ENCODE measurements at places on chromosomes 4 and X.

DNA sequence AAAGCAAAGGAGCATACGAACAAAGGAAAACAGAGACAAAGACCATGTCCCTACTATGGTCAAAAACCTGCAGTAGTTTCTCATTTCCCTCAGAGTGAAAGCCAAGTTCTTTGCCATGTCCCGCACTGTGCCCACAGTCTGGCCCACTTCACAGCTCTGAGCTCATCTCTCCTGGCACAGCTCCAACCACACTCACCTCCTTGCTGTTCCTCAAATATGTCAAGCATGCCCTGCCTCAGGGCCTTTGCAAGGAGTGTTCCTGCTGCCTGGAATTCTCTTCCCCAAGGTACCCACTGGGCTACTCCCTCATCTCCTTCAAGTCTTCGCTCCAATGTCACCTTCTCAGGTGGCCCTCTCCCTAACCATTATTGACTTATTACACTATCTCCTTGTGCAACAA lies 72.1 kb downstream of the COX18 start:
- DNase-seq, result no peak

DNA sequence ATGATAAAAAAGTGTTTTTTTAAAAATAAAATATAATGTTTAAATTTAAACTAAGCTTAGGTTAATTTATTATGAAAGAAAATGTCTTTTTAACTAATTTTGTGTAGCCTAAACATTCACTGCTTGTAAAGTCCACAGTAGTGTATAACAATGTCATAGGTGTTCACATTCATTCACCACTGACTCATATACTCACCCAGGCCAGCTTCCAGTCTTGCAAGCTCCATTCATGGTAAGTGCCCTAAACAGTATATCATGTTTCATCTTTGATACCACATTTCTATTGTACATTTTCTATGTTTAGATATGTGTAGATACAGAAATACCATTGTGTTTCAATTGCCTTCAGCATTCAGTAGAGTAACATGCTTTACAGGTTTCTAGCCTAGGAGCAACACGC lies 530.3 kb downstream of the EPHA5 start:
- DNase-seq, result no peak

- no peak for DNase-seq
Measured at GRCh38 chr4:2948895-2949781, 14.1 kb downstream of the NOP14 start.

GRCh38 chr4:113478032-113478431 lies 283.5 kb downstream of the CAMK2D start:
- no peak for DNase-seq

- DNase-seq, result no peak
Measured at GRCh38 chr4:89344571-89344970, 37.0 kb upstream of the GPRIN3 start.

DNA sequence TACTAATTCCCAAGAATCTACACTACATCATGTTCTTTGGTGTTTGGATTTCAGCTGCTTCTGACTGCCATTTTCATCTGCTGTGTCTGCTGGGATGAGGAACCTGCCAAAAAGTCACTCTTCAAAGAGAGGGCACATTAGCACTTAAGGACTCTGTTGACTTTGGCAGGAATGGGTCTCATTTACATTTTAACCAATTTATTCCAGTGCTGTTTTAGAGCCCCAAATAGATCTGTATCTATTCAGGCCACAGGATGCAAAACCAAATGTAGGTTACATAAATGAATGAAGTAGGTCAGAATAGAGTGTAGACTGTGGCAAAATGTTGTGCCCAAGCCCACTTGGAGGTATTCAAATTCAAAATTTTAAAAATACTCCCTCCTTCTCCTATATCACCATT lies 14.4 kb downstream of the TXK start:
- no peak for DNase-seq

GRCh38 chr4:141348125-141348524 lies 127.4 kb downstream of the ZNF330 start:
- DNase-seq, result no peak

DNA sequence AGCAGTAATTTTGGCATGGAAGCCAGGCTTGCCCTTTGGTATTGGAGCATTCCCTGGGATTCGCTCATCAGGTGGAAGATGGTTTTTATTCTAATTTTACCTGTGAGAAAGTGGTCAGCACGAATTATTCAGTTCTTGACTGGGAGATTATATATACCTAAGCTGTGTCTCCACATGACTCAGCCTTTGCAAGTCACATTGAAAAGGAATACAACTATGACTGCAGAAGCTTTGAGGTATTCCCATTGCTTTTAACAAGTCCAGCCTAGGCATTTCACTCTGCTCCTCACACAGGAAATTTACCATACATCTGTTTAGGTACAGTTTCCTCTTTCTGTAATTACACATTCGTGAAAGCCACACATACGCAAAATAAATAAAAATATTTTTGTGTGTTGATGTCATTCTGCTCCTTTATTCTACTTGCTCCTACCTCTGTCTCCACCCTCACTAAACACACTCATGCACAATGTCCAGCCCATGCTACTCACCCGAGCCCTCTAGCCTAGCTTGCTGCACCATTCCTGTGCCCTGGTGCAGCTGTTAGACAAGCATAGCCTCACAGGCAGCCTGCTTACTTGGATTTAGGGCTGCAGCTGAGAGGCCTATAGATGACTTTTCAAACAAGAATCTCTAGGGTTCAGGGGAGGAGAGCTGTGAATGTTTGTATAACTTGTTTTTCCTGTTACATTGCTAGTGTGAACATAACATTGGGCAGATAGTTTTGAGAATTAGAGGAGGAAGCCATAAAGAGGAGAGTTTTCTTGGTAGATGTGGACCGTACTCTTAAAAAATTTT lies 504.4 kb upstream of the FAT1 start:
- no peak for DNase-seq

DNA sequence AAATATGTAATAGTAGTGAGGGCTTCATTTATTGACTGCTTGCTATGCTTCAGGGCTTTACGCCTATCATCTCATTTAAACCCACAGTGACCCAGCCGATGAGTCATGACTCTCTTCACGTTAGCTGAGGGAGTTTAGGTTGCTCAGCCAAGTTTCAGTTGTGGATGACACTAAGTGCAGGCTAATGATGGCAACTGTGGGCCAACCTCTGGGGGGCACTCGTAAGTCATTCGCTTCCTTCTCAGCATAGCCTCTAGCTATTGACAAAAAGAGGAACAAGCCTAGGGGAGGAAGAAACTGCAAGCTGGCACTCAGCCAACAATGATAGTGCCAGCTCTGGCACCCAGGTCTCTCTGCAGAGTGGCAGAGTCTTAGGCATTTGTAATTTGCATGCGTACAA lies 325.0 kb downstream of the ARHGAP10 start:
- DNase-seq, result peak; percentile 53

- no peak for DNase-seq
Measured at GRCh38 chr4:172042714-172043114, 229.5 kb downstream of the GALNTL6 start.

DNA sequence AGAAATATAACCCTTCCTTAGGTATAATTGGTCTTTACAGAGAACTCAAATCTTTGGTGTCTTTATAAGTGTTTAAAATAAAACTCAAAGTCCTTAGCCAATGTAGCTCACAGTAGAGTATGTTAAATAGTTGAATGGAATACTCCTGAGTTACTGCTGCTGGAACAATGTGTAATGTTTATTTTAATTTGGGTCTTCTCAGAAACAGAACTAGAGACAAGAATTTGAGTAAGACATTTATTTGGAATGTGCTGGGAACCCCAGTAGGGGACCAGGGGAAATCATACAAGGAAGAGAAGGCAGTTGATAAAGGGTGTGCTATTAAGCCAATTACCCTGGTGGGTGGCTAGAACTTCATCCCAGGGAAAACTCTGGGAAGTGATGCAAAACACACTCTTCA lies 240.4 kb upstream of the LDB2 start:
- DNase-seq, result no peak

GRCh38 chr4:139783741-139784484 lies 118.3 kb downstream of the MGST2 start:
- DNase-seq, result no peak

GRCh38 chr4:73894001-73894400 lies 24.8 kb downstream of the CXCL1 start:
- no peak for DNase-seq

DNA sequence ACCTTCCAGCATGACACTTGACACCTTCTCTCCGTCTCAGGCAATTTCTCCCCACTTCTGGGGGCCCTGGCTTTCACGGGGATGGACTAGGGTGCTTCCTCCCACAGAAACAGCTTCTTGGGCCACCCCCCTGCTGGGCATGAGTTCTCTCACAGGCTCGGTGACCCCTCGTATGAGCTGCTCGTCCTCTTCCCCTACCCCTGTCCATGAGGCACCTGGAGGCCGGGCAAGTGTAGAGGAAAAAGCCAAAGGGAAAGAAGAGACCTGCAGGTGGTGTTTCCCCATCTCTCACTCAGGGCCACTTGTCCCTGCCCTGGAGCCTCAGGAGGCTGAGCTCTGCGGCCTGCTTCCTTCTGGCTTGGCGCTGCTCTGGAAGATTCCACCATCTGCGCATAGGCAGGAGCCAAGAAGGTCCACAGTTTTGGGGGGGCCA lies 1.9 kb upstream of the RGS12 start:
- DNase-seq, result no peak

- DNase-seq, result no peak
Measured at GRCh38 chr4:73053076-73053475, 16.4 kb downstream of the COX18 start.

DNA sequence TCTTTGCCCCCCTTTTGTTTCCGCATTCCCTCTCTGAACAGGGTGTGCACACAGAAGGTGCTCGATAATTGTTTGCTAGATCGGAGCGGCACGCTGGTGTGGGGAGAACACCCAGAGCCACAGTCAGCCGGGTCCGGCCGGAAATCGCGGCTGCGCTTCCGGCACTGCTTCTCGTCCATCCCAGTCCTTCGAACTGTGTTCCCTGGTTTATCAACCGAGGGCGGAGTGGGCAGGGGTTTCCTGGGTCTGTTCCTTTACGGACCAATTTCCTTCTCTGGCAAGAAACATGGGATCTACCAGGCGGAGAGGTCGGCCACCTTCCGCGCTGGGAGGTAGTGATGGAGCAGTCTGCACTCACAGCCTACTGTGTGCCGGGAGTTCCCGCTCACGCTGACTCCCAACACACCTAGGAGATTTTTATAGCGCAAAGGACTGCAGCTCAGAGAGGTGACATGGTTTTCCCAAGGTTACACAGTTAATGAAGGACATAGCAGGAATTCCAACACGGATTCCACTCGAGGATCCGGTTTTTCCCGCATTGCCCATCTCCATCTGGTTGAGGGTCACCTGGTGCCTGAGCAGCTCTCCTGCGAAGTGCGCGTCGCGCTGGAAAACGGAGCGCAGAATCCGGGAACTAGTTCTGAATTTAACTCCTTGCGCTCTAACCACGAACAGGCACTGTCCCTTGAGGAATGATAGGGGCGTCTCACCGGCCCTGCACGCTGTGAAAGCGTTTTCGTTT lies 6.8 kb downstream of the MSX1 start:
- no peak for DNase-seq

DNA sequence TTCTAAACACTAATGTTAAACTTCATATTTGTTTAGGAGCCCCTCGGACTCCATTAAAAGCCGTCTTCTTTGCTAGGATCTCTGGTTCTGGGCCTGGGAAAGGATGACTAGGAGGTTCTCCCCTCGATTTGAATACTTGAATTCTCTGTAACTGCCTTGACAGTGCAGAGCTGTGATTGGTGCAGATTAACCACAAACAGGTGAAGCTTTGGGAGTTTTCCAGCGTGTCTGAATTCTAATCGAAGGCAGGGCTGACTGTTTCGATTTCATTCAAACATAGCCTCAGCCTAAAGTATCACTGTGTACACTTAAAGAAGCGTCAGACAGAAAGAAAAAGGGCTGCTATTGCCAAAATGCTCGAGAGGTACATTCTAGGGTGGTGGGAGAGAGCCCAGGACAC lies 29.0 kb downstream of the TFDP3 start:
- no peak for DNase-seq

DNA sequence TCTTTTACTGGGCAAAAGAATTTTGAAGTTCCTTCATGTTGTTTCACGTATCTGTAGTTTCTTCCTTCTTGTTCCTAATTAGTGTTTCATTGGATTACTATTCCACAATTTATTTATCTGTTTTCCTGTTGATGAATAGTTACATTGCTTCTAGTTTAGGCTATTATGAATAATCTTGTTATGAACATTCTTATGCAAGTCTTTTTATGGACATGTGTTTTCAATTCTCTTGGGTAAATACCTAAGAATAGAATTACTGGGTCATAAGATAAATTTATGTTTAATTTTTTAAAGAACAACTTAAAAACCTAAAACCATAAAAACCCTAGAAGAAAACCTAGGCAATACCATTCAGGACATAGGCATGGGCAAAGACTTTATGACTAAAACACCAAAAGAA lies 70.9 kb upstream of the RXFP1 start:
- DNase-seq, result no peak

- no peak for DNase-seq
Measured at GRCh38 chr4:25358515-25359275, 18.4 kb upstream of the ANAPC4 start.

DNA sequence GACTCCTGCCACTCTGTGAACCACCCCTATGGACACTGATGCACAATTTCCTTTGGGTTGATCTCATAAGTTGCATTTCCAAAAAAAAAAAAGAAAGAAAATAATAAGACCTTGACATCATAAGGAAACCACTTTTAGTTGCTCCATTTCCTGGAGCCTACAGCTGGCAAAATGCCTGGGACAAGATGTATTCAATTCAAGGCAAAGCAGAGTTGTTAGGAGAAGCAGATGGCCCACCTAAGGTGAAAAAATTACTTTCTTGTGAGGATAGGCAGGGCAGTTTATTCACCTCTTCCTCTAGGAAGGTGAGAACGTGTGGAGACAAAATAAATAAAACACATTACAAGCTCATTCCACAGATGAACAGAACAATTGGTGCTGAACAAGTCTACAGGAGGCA lies 14.1 kb upstream of the SCRG1 start:
- DNase-seq, result no peak

- DNase-seq, result no peak
Measured at GRCh38 chr4:8215001-8215427, 15.9 kb downstream of the SH3TC1 start.

GRCh38 chr4:174216799-174217272 lies 66.6 kb downstream of the FBXO8 start:
- DNase-seq, result no peak

DNA sequence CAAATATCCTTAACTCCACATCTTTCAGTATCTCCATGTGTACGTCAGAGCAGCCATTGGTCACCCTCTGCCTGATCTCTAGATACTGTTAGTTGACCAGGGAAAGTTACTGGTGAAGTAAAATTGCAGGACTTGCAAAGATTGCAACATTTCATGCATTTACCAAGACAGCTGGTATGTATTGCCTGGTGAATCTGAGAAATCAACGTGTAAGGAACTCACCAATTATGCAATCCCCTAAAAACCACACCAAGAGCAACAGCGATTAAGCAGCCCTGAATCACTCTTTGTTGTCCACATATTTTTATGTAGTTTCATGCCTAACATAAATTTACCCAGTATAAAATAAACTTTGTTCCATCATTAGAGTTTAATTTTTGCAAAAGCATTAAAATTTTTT lies 271.2 kb downstream of the NLGN4X start:
- no peak for DNase-seq

GRCh38 chr4:5707778-5708448 lies 446 bp downstream of the EVC2 start:
- DNase-seq, result no peak

Measured in activated T-cell treated with anti-CD3 and anti-CD28 coated beads for 24 hours (primary cell).